Central memory CD8-positive, alpha-beta T cell (primary cell): ENCODE measurements at places on chromosomes 7 and 10.
A peak's percentile ranks its signal among the peaks of the same experiment; 100 is the strongest.

- no peaks in the 10 kb centered on the region for H3K36me3 ChIP-seq
- no peaks in the 10 kb centered on the region for H3K4me1 ChIP-seq
- no peak overlapping the region for H3K27ac ChIP-seq
- DNase-seq: no peak
- no peak overlapping the region for H3K4me3 ChIP-seq
Observed at GRCh38 chr7:34652809-34653208, 5.2 kb upstream of the NPSR1 start.

- DNase-seq: no peak
- H3K27ac ChIP-seq: no peak overlapping the region
- peaks cover 5% of the 10 kb centered on the region for H3K36me3 ChIP-seq
Observed at GRCh38 chr7:28018856-28019465, 161.6 kb downstream of the JAZF1 start.

DNA sequence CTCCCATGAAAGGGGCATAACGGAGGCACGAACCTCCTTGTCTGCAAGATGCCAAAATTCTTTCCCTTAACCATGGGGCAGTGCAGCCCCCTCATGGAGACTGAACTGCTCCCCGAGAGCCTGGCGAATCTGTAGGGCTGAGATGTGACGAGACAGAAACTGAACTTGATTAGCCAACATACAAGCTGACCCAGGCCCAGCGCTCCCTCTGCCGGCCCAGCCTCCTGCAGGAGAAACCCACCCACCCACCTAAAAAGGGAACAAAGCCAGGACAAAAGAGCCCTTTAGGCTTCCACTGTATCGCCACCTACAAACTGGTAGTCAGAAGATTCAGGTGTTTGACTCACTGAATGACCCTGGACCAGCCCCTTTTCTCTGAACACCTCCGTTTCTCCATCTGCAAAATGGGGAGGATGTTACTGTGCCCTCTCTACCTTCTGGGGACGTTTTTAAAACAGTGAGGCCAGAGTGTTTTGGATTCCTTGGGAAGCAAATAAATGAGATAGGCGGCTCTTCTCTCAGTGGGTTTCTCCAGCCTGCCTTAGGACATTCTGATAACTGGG lies 58.4 kb downstream of the C10orf105 start:
- no peaks in the 10 kb centered on the region for H3K36me3 ChIP-seq
- no peak overlapping the region for H3K4me3 ChIP-seq
- peaks cover 18% of the 10 kb centered on the region for H3K27me3 ChIP-seq
- DNase-seq: no peak
- no peak overlapping the region for H3K27ac ChIP-seq
- H3K4me1 ChIP-seq: no peaks in the 10 kb centered on the region

- H3K27ac ChIP-seq: no peak overlapping the region
- no peaks in the 10 kb centered on the region for H3K27me3 ChIP-seq
- peaks cover 1% of the 10 kb centered on the region for H3K36me3 ChIP-seq
- no peaks in the 10 kb centered on the region for H3K4me1 ChIP-seq
Observed at GRCh38 chr7:123096434-123096833, 100.9 kb upstream of the TAS2R16 start.

DNA sequence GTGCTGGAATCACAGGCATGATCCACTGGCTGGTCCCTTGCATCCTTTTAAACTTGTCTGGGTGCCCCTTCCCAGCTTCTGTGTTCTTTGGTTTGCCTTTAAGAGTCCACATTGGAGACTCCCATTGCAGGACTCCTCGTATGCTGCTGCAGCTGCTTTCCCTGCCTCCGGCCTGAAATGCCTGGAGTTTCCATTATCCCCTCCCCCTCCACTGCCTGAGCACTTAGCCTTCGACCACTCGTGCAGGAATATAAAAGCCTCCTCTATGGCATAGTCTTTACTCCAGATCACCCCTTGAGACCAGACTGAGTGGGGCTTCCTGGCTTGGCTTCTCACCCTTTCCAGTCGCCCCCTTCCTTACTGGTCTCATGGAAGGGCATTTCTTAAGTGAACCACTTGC lies 80.2 kb downstream of the RHOBTB1 start:
- DNase-seq: no peak
- peaks cover 77% of the 10 kb centered on the region for H3K27me3 ChIP-seq
- H3K4me1 ChIP-seq: no peaks in the 10 kb centered on the region
- H3K27ac ChIP-seq: no peak overlapping the region
- H3K4me3 ChIP-seq: no peak overlapping the region

GRCh38 chr10:70559861-70560260 lies 42.7 kb downstream of the PRF1 start:
- H3K27me3 ChIP-seq: no peaks in the 10 kb centered on the region
- H3K27ac ChIP-seq: peak overlapping the region; percentile 24
- no peak overlapping the region for H3K4me3 ChIP-seq
- H3K4me1 ChIP-seq: peaks cover 49% of the 10 kb centered on the region
- peaks cover 3% of the 10 kb centered on the region for H3K36me3 ChIP-seq
- DNase-seq: no peak

- H3K36me3 ChIP-seq: no peaks in the 10 kb centered on the region
- H3K4me1 ChIP-seq: no peaks in the 10 kb centered on the region
- H3K27me3 ChIP-seq: no peaks in the 10 kb centered on the region
- no peak overlapping the region for H3K4me3 ChIP-seq
Observed at GRCh38 chr7:113797420-113798010, 121.3 kb downstream of the PPP1R3A start.

GRCh38 chr10:33793793-33794192 lies 459.3 kb upstream of the NRP1 start:
- no peak overlapping the region for H3K27ac ChIP-seq
- H3K4me3 ChIP-seq: no peak overlapping the region

DNA sequence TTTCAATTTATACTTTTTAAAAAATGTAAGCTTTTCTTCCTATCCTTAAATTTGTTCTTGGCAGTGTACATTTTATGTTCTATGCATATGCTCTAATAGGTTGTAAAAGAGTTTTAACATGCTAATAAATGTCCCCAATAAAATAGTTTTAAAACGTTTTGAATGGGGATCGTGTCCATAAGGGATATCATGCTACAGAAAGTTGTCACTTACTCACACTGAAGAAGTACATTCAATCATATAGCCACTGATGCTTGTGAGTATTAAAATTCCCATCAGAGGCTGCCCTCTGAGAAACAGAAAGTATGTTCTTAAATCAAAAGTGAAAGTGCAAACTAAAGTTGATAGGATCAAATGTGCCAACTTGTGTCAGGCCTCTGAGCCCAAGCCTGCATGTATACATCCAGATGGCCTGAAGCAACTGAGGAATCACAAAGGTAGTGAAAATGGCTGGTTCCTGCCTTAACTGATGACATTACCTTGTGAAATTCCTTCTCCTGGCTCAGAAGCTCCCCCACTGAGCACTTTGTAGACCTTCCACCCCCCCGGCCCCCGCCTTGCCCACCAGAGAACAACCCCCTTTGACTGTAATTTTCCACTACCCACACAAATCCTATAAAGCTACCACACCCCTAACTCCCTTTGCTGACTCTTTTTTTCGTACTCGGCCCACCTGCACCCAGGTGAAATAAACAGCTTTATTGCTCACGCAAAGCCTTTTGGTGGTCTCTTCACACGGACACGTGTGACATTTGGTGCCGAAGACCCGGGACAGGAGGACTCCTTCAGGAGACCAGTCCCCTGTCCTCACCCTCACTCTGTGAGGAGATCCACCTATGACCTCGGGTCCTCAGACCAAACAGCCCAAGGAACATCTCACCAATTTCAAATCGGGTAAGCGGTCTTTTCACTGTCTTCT lies 877 bp upstream of the NOD1 start:
- peaks cover 24% of the 10 kb centered on the region for H3K4me1 ChIP-seq
- DNase-seq: no peak
- peak overlapping the region; percentile 89 for H3K4me3 ChIP-seq
- no peaks in the 10 kb centered on the region for H3K27me3 ChIP-seq
- H3K36me3 ChIP-seq: peaks cover 5% of the 10 kb centered on the region

DNA sequence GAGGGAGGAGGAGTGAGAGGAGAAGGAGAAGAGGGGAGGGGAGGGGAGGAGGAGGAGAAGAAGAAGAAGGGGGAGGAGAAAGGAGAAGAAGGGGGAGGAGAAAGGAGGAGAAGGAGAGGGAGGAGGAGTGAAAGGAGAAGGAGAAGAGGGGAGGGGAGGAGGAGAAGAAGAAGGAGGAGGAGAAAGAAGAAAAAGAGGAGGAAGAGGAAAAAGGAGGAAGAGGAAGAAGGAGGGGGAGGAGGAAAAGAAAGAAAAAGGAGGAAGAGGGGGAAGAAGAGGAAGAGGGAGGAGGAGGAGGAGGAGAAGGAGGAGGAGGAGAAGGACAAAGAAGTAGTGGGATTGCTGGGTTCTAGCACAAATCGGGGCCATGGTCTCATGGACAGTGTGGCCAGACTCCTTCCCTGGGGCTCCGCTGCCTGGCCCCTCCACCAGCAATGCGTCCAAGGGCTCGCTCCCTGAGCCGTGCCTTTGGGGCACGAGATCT lies 4.2 kb upstream of the MAFK start:
- H3K27ac ChIP-seq: no peak overlapping the region
- no peaks in the 10 kb centered on the region for H3K4me1 ChIP-seq
- H3K4me3 ChIP-seq: no peak overlapping the region
- peaks cover 31% of the 10 kb centered on the region for H3K27me3 ChIP-seq
- H3K36me3 ChIP-seq: peaks cover 6% of the 10 kb centered on the region

DNA sequence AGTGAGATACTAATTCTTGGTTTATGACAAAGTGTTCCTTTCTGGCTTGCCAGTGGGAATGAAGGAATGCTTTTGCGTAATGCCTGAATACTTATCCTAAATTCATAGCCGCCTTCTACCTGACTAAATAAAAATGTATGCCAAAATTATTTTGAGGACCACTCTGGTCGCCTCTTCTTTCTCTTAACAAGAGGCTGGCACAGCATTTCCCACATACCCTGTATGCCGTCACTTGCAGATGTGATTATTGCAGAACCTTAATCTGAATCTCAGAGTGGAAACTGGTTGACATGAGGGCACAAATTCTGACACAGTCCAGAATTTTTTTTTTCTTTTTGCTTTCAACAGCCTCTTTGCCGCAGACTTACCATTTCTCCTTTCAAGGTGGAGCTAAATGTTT lies 124.6 kb upstream of the GLCCI1 start:
- no peak for DNase-seq
- no peak overlapping the region for H3K4me3 ChIP-seq
- H3K27ac ChIP-seq: no peak overlapping the region
- H3K27me3 ChIP-seq: no peaks in the 10 kb centered on the region

DNA sequence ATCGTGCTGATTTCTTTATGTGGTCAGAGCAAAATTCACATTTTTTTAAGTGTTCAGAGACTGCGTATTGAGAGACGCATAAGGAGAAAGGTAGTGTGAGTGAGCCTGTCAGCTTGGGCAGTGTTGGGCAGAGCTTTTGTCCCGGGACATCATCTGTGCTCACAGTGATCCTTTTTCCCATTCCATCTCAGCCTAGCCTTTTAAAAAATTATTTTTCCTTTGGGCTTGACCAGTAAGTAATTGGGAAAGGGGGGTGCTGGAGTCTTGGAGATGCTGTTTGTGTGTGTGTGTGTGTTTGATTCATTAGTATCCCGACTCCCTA lies 1.5 kb downstream of the NRF1 start:
- peaks cover 21% of the 10 kb centered on the region for H3K36me3 ChIP-seq
- H3K27me3 ChIP-seq: no peaks in the 10 kb centered on the region
- no peak for DNase-seq
- peak overlapping the region; percentile 88 for H3K27ac ChIP-seq
- peak overlapping the region; percentile 91 for H3K4me3 ChIP-seq
- peaks cover 62% of the 10 kb centered on the region for H3K4me1 ChIP-seq

- no peak for DNase-seq
- H3K4me1 ChIP-seq: no peaks in the 10 kb centered on the region
- no peaks in the 10 kb centered on the region for H3K36me3 ChIP-seq
- no peak overlapping the region for H3K4me3 ChIP-seq
- peaks cover 27% of the 10 kb centered on the region for H3K27me3 ChIP-seq
Observed at GRCh38 chr7:4818000-4818794, 42.8 kb downstream of the AP5Z1 start.

- DNase-seq: no peak
- H3K27ac ChIP-seq: no peak overlapping the region
- H3K4me3 ChIP-seq: no peak overlapping the region
- no peaks in the 10 kb centered on the region for H3K36me3 ChIP-seq
- H3K4me1 ChIP-seq: no peaks in the 10 kb centered on the region
Observed at GRCh38 chr7:79709574-79710409, 256.3 kb upstream of the MAGI2 start.

DNA sequence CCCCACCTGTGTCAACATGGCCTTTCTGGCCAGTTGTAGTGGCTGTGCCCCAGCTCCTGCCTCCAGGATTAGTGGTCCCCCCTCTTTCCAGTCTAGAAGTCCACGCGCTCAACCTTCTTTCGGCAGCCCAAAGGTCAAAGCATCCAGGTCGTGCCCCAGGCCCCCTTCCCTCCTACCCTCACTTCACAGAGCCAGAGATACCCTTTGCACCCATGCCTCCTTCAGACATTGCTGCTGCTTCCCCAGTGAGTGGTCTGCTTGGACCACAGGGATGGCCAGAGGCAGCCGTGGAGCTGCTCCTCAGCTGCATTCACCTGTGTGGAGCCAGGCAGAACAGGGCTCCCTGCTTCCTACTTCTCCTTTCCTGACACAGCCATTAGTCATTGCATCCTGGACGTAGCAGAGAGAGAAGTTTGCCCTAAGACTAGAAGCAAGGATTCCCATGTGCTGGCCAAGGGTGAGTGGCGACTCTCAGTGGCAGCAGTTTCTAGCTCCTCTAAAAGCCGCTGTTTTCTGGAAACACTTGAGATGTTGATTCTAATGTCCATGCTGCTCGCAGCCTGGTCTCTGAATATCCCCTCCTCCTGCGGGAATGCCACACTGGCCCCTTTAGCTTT lies 243.1 kb upstream of the SHH start:
- H3K27me3 ChIP-seq: peaks cover 8% of the 10 kb centered on the region
- no peak overlapping the region for H3K27ac ChIP-seq
- H3K36me3 ChIP-seq: no peaks in the 10 kb centered on the region
- H3K4me1 ChIP-seq: no peaks in the 10 kb centered on the region
- no peak for DNase-seq

DNA sequence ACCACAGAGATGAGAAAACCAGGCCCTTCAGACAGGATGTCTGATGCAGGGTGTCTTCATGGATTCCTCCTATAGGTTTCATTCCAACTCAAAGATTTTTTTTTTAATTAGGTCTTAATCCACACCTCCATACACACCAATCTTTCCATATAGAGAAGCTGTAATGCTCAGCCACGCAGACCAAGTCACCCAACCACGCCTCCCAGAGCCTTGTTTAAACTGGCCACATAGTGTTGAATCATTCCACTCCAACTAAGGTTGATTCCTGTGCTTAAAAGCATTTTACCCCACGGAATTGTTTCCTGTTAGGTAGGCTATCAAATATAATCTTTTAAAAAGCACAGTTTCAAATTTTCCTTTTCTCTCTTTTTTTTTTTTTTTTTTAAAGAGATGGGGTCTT lies 153.6 kb downstream of the TYW1B start:
- H3K36me3 ChIP-seq: peaks cover 2% of the 10 kb centered on the region
- H3K27ac ChIP-seq: no peak overlapping the region
- no peaks in the 10 kb centered on the region for H3K4me1 ChIP-seq
- H3K27me3 ChIP-seq: no peaks in the 10 kb centered on the region

GRCh38 chr10:121455377-121455776 lies 142.9 kb downstream of the FGFR2 start:
- no peaks in the 10 kb centered on the region for H3K36me3 ChIP-seq
- no peak overlapping the region for H3K27ac ChIP-seq
- peaks cover 8% of the 10 kb centered on the region for H3K4me1 ChIP-seq
- DNase-seq: no peak
- H3K27me3 ChIP-seq: peaks cover 10% of the 10 kb centered on the region
